ENCODE measurements at places on chromosomes 16 and 17. TPM values are rescaled to one million over a fixed set of nuclear protein-coding genes. Genes with fewer than 3 reads are reported as not detected.

UNKL gene
- 11.2 TPM for total RNA-seq

SPN gene
- total RNA-seq: 2.0 TPM

CYGB gene
- total RNA-seq: 9.6 TPM

SCNN1G gene
- total RNA-seq: 1.6 TPM

ZG16 gene
- 0.99 TPM for total RNA-seq

CD300H gene
- not detected for total RNA-seq

RPRML gene
- not detected for total RNA-seq

KRTAP3-2 gene
- total RNA-seq: not detected

GRCh38 chr17:50266384-50267073, 7.7 kb upstream of the TMEM92 start:
- H3K27ac ChIP-seq: no peak overlapping the region
- peak; percentile 31 for DNase-seq
- no peaks in the 10 kb centered on the region for H3K27me3 ChIP-seq
- no peaks in the 10 kb centered on the region for H3K4me1 ChIP-seq
- no peaks in the 10 kb centered on the region for H3K36me3 ChIP-seq

DNA sequence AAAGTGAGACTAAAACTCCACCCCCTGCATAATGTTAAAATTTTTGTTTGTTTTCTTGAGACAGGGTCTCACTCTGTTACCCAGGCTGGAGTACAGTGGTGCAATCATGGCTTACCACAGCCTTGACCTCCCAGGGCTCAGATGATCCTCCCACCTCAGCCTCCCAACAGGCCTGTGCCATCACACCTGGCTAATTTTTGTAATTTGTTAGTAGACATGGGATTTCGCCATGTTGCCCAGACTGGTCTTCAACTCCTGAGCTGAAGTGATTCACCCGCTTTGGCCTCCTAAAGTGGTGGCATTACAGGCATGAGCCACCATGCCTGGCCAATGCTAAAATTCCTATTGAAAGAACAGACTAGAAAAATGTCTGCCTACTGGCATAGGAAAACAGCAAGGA, 103.8 kb downstream of the TRIM37 start:
- peaks cover 7% of the 10 kb centered on the region for H3K4me1 ChIP-seq
- H3K27ac ChIP-seq: no peak overlapping the region
- no peaks in the 10 kb centered on the region for H3K27me3 ChIP-seq
- no peak overlapping the region for H3K4me3 ChIP-seq

DNA sequence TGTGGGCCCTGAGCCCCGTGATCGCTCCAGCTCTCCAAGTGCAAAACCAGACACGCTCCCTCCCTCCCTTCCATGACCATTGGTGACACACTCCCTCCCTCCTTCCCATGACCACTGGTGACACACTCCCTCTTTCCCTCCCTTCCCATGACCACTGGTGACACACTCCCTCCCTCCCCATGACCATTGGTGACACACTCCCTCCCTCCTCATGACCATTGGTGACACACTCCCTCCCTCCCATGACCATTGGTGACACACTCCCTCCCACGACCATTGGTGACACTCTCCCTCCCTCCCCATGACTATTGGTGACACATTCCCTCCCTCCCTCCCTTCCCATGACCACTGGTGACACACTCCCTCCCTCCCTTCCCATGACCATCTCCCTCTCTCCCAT, 56.3 kb downstream of the LMF1 start:
- H3K4me1 ChIP-seq: peaks cover 22% of the 10 kb centered on the region
- H3K36me3 ChIP-seq: peaks cover 2% of the 10 kb centered on the region
- DNase-seq: no peak

DNA sequence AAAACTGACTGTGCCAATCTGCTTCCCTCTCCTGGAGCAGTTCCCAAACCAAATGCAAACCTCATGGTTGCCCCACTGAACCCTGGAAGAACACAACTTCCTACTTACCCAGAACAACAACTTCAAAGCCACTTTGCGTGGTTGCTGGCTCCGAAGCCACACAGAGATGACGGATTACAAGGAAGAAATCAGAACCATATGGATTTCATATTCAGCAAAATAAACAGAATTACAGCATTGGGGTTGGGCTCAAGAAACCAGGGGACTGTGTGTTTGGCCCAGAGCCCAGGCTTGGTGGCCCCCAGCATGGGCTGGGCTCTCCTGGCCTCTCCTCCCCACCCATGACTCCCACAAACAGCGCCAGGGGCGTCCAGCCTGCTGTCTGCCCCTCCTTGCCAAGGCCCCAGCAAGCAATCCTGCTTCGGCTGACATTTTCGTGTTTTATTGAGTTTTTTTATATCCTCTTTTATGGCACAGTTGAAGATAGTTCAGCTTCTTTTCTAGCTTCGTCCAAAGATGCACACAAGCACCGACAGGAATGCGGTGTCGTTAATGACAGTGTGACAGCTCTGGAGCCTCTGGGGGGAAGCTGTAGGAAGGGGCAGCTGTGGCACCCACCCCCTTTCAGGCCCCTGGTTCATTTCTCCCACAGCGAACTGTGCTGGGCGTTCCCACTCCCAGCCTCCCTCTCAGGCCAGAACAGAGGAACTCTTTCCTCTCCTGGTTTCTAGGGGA, 137.1 kb downstream of the GAS7 start:
- DNase-seq: no peak
- H3K27ac ChIP-seq: no peak overlapping the region
- H3K36me3 ChIP-seq: no peaks in the 10 kb centered on the region

GRCh38 chr17:22374741-22375140, 682.4 kb downstream of the KCNJ18 start:
- no peak for DNase-seq
- H3K27ac ChIP-seq: no peak overlapping the region
- no peak overlapping the region for H3K4me3 ChIP-seq

DNA sequence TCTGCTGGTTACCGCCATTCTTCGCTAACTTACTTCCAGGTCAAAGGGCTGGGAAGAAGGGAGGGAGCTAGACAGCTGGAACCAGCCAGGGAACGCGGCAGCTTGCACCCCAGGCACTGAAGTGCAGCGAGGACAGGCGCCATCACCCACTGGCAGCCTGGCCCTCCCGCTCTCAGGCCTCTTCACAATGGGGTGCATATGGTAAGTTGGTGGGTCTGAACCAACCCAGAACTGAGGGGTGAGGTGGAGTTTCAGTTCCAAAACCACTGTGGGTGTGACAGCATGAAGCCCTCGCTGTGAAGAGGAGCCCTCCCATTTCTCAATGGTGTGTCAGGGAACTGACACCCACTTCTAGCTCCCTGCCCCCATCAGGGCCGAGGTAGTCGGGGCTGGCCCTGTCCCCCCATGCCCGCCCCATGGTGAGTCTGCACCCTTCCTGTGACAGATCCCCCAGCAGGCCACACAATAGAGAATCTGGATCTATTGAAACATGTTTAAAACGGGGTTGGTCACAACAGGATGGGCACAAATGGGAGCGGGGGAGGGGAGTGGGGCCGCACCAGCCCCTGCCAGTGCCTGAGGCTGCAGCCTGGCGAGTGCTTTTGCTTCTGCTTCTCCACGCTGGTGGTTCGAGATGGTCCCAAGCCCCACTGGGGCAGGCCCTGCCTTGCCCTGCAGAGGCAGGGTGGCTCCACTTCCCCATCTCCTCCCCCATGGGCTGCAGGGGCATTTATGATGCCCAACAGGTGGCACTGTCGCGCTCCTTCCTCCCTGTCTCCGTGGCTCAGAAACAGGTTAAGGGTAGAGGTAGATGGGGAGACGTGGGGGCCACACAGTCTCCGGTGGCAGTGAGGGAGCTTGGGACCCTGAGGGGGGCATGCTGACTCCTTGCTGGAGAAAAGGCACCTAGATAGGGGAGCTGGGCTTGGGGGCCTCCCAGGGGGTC, 2.3 kb downstream of the LIMD2 start:
- DNase-seq: peak; percentile 75
- H3K27me3 ChIP-seq: no peaks in the 10 kb centered on the region
- H3K27ac ChIP-seq: peak overlapping the region; percentile 70
- peaks cover 3% of the 10 kb centered on the region for H3K36me3 ChIP-seq
- peaks cover 33% of the 10 kb centered on the region for H3K4me1 ChIP-seq

GRCh38 chr17:45050481-45051059, 862 bp downstream of the DCAKD start:
- H3K36me3 ChIP-seq: no peaks in the 10 kb centered on the region
- no peaks in the 10 kb centered on the region for H3K27me3 ChIP-seq
- peak overlapping the region; percentile 78 for H3K27ac ChIP-seq
- peaks cover 25% of the 10 kb centered on the region for H3K4me1 ChIP-seq
- DNase-seq: peak; percentile 36

DNA sequence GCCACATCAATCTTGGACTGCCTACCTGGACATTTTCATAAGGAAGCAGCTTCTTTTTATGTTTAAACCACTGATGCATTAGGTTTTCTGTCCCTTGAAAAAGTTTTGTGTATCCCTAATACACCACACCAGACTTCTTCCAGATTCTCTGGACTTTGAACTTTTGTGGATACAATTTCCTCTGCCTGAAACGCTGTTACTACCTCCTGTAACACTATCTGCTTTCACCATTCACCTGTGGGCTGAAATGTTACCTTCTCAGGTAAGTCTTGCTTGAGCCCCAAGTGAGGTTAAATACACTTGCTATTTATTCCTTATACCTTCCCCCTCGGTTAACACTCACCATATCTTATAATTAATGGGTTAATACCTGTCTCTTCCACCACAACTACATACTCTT, 2.7 kb downstream of the ZZEF1 start:
- no peak for DNase-seq
- peak overlapping the region; percentile 7 for H3K27ac ChIP-seq
- no peak overlapping the region for H3K4me3 ChIP-seq
- no peaks in the 10 kb centered on the region for H3K36me3 ChIP-seq

DNA sequence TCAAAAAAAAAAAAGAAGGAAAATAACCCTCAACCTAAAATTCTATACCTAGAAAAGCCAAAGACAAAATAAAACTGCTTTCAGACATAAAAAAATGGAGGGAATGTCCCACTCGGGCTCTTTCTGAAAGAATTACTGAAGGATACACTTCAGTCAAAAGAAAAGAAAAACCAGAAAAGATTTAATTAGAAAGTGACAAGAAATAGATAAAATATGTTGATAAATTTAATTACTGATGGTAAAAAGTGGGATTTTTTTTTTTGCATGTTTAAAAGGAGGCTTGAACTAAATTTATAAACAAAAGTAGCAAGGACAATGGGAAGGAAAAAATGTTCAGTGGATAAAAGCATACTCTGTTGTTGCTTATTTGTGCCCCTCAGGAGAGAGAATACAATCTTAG, 89.1 kb downstream of the OR1D5 start:
- no peaks in the 10 kb centered on the region for H3K4me1 ChIP-seq
- no peak overlapping the region for H3K4me3 ChIP-seq
- H3K36me3 ChIP-seq: no peaks in the 10 kb centered on the region
- H3K27ac ChIP-seq: no peak overlapping the region

GRCh38 chr17:61694095-61694494, 103.1 kb upstream of the NACA2 start:
- no peaks in the 10 kb centered on the region for H3K27me3 ChIP-seq
- H3K27ac ChIP-seq: no peak overlapping the region
- no peaks in the 10 kb centered on the region for H3K4me1 ChIP-seq
- DNase-seq: no peak
- H3K36me3 ChIP-seq: no peaks in the 10 kb centered on the region
- H3K4me3 ChIP-seq: no peak overlapping the region

GRCh38 chr16:17342031-17342430, 128.7 kb downstream of the XYLT1 start:
- no peaks in the 10 kb centered on the region for H3K4me1 ChIP-seq
- no peaks in the 10 kb centered on the region for H3K36me3 ChIP-seq
- H3K4me3 ChIP-seq: no peak overlapping the region
- H3K27me3 ChIP-seq: no peaks in the 10 kb centered on the region
- no peak for DNase-seq

DNA sequence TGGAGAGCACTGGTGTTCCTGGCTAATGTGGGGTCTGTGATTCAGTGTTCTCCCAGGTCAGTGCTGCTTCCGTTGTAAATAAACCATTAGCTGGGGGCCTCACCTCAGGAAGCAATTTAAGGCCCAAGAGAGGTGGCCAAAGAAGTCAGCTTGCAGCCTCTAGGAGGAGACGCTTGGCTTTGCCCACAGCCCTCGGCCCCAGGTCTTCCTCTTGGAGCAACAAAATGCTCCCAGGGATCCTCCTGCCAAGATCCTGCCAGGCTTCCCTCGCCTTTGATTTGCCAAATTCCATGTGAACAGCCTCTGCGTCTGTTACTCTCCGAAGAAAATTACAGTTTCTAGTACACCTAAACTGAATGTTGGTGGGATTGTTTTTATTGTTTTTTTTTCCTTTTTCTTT, 62.4 kb upstream of the TBX2 start:
- no peak for DNase-seq
- no peaks in the 10 kb centered on the region for H3K27me3 ChIP-seq
- H3K4me1 ChIP-seq: peaks cover 16% of the 10 kb centered on the region
- H3K4me3 ChIP-seq: no peak overlapping the region

DNA sequence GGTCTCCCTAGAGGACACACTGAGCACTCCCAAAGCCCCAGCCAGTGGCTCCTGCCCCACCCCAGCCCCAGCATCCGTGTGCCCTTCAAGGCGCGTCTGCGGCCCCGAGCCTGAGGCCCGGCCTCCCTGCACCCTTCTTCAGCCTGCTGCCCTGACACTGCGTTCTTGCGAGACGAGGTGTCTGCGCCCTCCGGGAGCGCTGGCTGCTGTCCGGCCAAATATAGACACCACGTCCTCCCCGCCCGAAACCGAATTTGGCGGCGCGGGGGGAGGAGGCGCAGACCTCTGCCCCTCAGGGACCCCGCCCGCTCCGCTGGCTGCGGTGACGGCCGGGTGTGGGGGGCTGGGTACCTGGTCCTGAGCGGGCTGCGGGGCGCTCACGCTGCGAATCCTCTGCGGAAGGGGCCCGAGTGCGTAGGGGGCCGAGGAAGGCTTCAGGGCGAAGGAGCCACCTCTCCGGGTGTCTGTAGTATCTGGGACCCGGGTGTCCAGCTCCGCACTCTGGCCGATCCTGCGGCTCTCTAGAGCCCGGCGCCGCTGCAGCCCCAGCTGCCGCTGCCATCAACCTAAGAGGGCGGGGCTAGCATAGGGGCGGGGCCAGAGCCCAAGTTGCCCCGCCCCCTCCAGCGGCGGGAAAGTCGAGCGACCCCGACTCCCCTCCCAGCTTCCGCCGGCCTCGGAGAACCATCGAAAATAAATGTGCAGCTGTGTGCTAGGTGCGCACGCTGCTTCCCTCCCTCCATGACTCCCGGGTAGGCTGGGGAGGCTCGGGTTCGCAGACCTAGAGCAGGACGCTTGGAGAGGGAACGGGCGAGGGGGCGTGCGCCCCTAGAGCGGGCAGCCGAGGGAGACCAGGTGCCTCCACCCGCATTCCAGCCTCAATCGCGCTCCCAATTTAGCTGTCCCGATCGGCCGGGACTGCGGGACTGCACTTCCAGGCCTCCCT, at the start of gene CORO6:
Gene CORO6 (minus strand): TSS at position 576 of the 946 bp plus-strand sequence. CDS start 1,491 bp downstream, outside the sequence.
- H3K4me1 ChIP-seq: peaks cover 21% of the 10 kb centered on the region
- no peak within 1 kb of the TSS for H3K27ac ChIP-seq
- H3K4me3 ChIP-seq: peak within 1 kb of the TSS; percentile 11
- DNase-seq: peak; percentile 33
- no peaks in the 10 kb centered on the region for H3K36me3 ChIP-seq
- peaks cover 13% of the 10 kb centered on the region for H3K27me3 ChIP-seq

- no peaks in the 10 kb centered on the region for H3K36me3 ChIP-seq
- peaks cover 14% of the 10 kb centered on the region for H3K4me1 ChIP-seq
- no peak overlapping the region for H3K4me3 ChIP-seq
- H3K27ac ChIP-seq: no peak overlapping the region
- no peaks in the 10 kb centered on the region for H3K27me3 ChIP-seq
- no peak for DNase-seq
Measured at GRCh38 chr16:75064403-75065148, 52.0 kb downstream of the LDHD start.
